ENCODE measurements at places on chromosomes 12 and 14. TPM values are rescaled to one million over a fixed set of nuclear protein-coding genes. Genes with fewer than 3 reads are reported as not detected.

GPR135 gene
- total RNA-seq = 0.22 TPM

TC2N gene
- total RNA-seq = 1.7 TPM

DNA sequence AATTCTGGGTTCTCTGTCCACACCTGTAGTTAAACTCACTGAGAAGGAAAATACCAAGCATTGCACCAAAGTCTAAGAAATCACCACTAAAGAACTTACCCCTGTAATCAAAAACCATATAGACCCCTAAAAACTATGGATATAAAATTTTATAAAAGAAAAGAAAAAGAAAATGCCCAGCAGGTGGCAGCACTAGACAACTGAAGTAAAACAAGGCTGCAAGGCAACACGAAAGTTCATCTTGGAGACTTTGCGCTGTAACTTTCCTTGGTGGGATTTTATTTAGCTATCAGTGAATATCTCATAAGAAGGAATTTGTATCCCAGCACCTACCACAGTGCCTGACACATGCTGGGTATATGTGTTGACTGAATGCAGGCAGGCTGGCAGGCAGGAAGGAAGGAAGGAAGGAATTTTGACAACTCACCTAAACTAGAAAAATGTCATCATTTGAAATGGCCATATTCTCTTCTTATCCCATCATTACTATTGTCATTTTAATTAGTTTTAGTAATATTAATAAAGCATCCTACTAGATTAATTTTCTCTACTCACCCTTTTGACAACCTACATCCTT lies 68.2 kb upstream of the ETV6 start:
- DNase-seq = peak; percentile 82

GNPNAT1 gene
- total RNA-seq = 22.6 TPM

- peak; percentile 35 for DNase-seq
Measured at GRCh38 chr14:67487937-67488893, at the start of gene TMEM229B. TMEM229B (minus strand) TSS chr14:67488721; CDS start chr14:67473923, 14,798 bp downstream.

- no peak for DNase-seq
Measured at GRCh38 chr12:128637642-128638606, 185.8 kb downstream of the SLC15A4 start.

EMP1 gene
- total RNA-seq = 58.4 TPM

- DNase-seq = no peak
Measured at GRCh38 chr14:22572562-22573058, 16.4 kb downstream of the DAD1 start.

Data from lung microvascular endothelial cell (primary cell).